ENCODE measurements at places on chromosomes 2 and 18. TPM values are rescaled to one million over a fixed set of nuclear protein-coding genes. Genes with fewer than 3 reads are reported as not detected.
A peak's percentile ranks its signal among the peaks of the same experiment; 100 is the strongest.

- no peak for DNase-seq
These were observed 37.0 kb downstream of the LBH start for GRCh38 chr2:30268296-30268871.

- peak; percentile 12 for DNase-seq
These were observed 82.3 kb downstream of the NDUFA10 start for GRCh38 chr2:239942871-239943311.

SPATA3 gene
- not detected for total RNA-seq

GRCh38 chr18:50671376-50671775, 111.5 kb downstream of the MAPK4 start:
- DNase-seq = no peak

ZNF804A gene
- 23.1 TPM for total RNA-seq

TUBA3E gene
- total RNA-seq = not detected

DNA sequence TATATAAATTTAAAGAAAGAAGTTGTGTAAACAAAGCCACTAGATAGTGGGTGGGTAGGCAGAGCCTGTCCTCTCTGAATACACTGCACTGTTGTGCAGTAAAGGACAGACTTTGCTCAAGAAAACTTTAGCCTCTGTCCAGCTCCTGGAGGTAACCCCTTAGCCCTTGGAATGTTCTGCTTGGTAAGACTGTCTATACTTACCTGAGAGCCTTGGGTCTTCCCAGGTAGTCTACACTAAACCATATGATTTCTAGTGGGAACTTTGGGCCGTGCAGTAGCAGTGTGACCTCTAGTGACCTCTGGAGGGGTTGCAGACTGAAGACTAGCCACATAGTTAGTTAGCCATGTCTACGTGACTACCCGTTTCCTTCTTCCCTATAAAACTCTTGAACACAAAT, 678.3 kb upstream of the NRXN1 start:
- peak; percentile 42 for DNase-seq

COL4A3 gene
- not detected for total RNA-seq

DNA sequence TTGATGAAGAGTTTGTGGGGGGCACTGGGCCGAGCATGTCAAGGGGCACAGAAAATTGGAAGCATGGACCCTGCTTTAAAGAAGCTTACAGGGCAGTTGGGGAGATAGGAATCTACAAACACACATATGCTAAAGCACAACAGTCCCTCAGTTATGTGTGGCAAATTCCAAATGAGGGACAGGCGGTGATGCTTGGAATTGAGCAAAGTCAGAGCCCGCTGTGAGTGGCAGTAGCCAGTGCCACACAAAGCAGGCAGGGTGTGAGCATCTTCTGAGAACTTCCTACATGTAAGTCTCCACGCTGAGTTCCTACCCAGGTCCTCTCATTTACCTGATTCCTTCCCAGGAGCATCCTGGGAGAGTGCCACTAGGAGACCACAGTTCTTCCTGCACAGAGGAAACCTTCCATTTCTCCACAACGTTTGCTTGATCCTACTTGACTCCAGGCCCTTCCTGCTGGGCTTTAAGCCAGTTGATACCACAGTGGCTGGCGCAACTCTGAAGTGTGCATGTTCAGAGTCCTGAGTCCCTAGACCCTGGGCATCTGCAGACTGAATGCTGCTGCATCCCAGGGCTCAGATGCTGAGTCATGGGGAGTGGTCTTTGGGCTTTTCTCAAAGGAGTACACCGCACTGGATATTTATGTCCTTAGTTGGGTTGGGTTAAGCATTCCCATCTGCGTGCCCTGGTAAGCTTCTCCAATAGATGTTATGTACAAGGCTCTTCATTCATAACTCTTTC, 287.3 kb upstream of the REV1 start:
- no peak for DNase-seq
